Hematopoietic multipotent progenitor cell treated with erythropoietin and hydrocortisone succinate and interleukin-3 and kit ligand, for 6 days (in vitro differentiated cells): ENCODE measurements at places on chromosomes 2 and 18.

- no peak for DNase-seq
Observed at GRCh38 chr2:28749526-28749925, 2.1 kb upstream of the PPP1CB start.

GRCh38 chr2:225737556-225737955, 338.0 kb downstream of the NYAP2 start:
- DNase-seq: no peak

- no peak for DNase-seq
Observed at GRCh38 chr2:10913501-10914271, 2.0 kb downstream of the KCNF1 start.

DNA sequence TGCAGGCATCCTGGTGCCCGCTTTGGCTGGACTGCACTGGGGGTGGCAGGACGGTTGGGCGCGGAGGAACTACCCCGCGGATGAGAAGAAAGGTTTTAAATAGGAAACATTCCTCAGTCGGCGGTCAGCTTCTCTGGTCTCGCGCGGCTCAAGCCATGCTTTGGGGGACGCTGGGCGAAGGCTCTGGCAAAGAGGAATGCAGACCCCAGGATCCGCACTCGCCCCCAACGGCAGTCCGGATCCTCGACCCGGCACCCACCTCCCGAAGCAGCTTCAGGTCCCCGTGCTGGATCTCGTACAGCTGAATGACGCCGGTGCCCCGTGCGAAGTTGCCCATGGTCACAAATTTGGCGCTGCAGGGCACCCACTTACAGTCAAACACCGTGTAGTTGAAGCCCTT, 686 bp upstream of the PNO1 start:
- no peak for DNase-seq

DNA sequence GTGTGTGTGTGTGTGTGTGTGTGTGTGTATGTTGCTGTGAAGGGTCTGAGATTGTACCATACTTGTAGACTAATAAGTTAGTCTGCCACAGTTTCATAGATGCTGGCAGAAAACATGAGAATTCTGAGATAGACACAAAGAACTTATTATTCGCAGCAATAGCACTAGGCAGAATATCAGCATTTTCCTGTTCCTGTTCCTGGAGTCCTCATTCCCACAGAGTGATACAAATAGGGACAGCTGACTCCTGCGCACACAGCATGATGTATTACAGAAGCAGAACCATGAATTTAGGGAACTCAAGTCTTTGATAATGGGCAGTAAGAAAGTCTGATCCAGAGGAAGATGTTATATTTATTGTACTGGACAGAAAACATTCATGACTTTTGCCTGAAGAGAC, 1466.3 kb downstream of the DPP10 start:
- no peak for DNase-seq

DNA sequence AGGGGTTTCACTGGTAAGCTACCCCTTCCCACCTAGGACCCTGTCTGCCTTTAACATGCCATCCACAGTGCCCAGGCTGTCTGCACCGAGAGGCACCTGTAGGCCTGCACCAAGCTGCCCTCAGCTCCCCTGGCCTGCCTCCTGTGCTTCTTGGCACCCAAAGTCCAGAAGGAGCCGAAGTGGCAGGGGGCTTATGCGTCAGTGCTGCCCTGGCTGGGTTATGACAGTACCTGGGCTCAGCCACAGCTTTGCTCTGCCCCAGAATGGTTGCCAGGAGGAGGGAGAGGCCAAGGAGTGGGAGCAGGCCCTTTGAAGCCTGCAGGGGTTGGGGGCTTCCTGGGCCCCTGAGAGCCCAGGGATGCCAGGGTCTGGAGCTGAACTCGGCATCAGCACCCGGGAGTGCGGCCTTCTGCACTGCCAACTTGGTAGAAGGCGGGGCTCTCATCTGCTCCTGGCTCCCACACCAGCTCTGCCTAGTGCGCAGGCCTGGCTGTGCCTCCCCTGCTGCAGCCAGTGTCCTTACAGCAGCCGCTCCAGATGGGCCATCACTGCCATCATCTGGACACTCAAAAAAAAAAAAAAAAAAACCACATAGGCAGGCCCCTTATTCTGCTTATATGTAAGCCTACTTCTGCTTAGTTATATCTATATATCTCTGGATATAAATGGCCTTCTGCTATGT, 155.4 kb downstream of the THSD7B start:
- no peak for DNase-seq

DNA sequence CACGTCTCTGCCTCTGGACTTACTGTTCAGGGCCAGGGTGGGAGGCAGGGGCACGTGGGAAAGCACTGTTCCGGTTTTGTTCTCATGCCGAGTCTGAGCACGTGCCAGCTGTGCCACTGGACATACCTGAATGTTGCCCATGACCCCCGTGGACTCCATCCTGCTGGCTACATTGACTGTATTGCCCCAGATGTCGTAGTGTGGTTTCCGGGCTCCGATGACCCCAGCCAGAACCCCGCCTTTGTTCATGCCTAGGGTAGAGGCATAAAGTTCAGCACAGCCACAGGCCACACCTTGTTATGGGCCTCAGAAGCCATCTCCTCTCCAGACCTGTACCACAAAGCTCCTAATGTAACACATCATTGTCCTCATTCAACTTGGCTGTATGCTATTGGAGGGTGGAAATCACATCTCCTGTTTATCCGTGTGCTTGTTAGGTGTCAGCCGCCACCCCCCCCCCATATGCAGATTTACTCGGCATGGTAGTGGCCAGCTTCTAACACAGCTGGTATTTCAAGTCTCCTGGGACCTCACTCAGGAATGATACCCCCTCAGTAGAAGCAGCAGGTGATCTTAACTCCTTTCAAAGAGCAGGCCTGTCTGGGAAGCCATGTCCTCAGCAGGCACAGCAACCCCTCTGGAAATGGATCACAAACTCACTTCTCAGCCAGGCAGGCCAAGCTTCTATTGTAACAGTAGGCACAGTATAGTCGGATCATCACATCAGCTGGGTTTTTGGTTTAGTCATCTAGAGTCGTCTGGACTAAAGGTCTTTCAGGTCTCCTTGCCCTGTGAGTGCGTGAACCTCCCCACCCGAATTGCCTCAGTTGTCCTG, 27.6 kb downstream of the CENPO start:
- DNase-seq: no peak

GRCh38 chr2:232113821-232114220, 152.3 kb downstream of the DIS3L2 start:
- peak; percentile 54 for DNase-seq

- DNase-seq: no peak
Observed at GRCh38 chr2:197158591-197159550, 151.7 kb downstream of the ANKRD44 start.

DNA sequence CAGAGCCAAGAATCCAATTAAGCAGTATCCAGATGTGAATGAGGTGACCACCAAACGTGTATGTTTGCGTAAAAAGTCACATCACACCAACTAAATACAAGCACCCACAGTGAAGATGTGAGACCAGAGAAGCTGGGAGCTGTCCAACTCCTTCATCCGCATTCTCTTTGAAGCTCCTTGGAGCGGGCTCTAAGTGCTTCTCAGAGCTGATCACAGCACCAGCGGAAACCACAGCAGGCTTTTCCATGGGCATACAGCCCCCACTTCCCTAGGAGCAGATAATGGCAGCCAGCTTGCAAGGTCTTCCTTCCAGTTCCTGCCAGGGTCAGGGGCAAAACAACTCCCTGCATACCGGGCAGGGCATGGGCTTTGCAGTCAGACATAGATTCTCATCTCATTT, 36.4 kb downstream of the REEP1 start:
- DNase-seq: no peak

GRCh38 chr18:1020731-1021344, 116.2 kb downstream of the ADCYAP1 start:
- no peak for DNase-seq

DNA sequence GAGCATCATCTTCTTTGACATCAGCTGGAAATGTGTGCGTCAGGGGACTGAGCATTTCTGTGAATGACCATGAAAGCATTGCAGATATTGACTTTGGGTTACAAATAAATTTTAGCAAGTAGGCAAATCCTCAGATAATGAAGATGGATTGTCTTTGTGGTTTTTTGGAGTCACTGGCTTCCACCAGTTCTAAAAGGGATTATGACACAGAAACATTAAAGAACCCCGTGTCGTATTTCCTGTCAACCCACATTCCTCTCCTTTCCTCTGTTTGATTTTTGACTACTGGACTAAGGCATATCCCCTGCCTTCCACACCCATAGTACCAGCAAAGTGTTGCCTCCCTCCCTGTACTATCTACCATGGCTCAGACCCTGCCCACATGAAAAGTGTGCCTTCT, 268.1 kb downstream of the MYO3B start:
- DNase-seq: no peak

- DNase-seq: no peak
Observed at GRCh38 chr18:12929477-12930083, 18.2 kb upstream of the SEH1L start.

DNA sequence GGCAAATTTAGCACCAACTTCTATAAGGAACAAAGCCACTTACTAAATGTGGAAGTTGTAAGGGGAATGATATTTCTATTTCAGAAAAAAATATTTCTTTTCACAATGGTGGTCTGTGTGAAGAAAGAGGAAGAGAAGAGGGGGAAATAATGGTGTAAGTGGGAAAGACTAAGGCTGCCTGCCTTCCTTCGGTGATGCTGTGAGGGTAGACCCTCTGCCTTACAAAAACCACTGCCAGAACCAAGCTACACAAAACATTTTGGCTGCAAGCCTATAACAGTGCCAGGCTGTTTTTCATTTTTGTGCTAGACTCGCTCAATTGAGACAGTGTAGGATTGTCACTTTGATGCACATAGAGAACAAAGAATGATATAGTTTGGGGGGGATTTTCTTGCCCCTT, 286.6 kb downstream of the ZEB2 start:
- peak; percentile 52 for DNase-seq

DNA sequence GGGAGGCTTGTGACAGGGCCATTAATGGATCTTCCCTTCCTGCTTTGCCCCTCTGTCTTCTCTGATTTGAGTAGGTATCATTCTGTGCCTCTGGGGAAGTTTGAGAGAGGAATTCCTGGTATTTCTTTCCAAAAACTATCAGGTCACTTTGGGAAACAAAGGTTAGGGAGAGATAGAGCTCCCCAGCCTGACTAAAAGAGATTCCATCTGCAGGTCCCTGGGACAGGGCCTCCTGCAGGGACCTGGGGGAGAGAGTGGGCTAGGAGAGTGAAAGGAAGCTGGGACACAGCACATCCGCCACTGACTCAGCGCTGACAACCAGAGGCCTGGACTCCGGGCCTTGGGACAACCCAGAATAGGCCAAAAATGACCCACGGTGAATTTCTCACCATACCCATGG, 6.4 kb downstream of the GALNT14 start:
- DNase-seq: no peak

DNA sequence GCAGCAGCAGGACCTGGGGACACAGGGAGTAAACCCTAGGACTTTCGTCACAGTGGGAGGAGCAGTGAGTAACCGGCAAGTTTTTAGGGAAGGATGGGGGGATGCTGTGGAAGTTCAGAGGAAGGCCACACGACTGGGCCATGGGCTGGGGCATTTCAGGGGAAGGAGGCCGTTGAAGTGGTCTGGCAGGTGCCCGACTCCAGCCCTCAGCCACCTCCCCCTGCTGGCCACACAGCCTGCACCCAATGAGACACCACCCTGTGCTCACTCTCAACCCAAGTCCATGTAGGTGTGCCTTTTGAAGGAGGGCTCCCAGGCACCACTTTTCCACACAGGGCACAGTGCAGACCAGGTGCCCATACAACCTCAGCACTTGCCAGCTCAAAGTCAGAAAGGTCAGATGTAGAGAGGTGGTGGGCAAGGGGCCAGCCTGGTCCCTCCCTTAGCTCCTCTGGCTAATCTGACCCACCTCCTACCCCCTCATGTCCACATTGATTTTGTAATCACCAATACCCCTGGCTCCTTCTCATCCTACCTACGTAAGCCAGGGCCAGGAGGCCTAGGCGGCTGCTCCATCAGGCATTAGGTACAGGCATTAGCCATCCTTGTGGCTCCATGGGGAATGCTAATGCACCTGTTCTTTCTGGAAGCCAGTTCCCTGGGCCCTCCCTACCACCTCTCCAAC, 211.2 kb downstream of the SMAD2 start:
- no peak for DNase-seq
